ENCODE measurements at places on chromosomes 16 and 17.

DNA sequence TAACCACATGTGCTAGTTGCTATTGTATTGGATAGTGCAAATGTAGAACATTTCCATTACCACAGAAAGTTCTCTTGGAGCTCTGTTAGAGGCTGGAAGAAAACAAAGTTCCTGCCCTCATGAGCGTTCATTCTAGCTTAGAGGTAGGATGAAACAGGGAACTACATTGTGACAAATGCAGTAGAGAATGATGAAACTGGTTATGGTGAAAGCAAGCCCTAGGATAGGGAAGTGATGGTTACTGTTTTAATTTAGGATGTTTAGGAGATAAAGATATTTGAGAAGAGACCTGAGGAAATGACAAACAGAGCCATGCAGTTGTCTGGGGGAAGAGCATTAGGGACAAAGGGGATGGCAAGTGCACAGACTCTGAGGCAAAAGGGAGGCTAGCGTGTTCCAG lies 50.7 kb downstream of the AATF start:
- no peak for DNase-seq

DNA sequence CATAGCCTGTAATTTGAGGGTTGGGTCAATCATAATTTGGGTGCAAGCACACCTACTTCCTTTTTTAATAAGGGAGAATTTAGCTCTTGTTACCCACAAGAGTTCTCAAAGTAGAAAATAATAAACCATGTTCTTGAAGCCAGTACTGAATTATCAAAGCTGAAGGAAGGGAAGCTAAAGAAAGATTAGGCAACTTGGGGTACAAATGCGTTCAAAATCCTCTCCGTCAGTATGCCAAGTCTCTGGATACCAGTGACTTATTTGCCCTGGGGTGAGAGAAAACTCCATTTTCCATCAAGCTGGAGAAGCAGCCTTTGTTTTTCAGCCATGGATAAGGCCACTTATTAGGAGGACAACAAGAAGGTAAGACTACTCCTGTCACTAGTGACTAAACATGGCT lies 23.5 kb upstream of the DHRS13 start:
- DNase-seq: no peak

GRCh38 chr17:34859652-34860051 lies 101.6 kb downstream of the CCT6B start:
- DNase-seq: peak; percentile 10

GRCh38 chr17:64411999-64412771 lies 21.5 kb upstream of the PECAM1 start:
- DNase-seq: no peak

GRCh38 chr16:85240982-85241924 lies 129.0 kb upstream of the CIBAR2 start:
- DNase-seq: no peak

DNA sequence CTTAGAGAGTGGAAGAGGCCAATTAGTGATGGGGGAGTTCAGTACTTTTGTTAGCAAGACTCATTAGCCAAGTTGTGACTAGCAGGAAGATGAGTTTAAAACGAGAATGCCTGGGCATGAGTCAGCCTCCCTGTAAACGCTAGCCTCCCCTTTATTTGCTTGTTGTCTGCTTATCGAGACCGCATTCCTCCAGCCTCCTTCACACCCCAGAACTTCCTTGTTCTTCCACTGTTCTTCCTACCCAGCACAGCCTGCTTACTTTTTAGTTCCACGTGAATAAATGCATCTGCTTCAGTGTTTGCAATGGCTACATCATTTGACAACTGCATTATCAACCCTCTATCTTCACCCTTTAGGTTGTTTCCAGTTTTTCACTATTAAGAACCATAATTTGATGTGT lies 20.2 kb upstream of the OR3A1 start:
- DNase-seq: no peak
